AG04450 (cell line): ENCODE measurements at places on chromosomes 6 and 20.

DNA sequence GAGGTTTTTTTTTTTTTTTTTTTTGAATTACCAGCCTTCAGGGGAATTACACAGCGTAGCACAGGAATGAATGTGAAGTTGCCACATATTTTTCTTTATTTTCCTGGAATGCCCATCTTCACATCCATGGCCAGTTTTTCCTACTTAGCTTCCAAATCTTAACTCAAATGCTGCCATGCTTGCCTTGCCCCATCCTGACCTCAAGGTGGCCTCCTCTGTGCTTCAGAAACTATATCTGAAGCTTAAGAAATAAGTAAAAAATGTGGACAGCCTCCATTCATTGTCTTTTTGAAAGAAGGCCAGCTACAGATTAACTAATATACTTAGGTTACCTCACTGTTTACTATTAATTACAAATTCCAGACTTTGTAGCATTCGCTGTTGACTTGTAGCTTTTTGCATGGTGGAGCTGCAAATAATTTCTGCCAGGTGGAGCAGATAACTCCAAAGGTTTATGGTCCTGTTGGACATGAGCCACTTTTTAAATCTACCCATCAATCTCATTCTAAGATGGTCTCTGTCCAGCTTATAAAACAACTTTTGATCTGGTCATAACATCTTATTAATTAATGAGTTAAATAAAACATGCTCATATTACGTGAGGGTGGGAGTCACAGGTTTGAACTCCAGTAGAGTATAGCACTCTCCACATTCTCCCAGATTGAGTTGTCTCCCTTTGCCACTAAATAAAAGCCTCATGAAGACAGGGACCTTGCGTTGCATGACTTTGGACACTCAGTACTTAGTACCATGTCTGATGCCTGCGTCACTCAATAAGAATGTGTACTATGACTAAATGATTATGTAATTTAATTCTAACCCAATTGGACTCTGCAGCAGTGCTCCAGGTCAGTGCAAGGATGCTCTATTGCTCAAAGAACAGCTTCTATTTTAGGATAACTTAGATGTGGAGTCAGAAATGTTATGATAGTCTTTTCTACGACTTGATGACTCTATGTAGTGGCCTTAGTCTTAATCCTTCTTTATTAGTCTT lies 678.6 kb upstream of the CITED2 start:
- DNase-seq, result no peak

DNA sequence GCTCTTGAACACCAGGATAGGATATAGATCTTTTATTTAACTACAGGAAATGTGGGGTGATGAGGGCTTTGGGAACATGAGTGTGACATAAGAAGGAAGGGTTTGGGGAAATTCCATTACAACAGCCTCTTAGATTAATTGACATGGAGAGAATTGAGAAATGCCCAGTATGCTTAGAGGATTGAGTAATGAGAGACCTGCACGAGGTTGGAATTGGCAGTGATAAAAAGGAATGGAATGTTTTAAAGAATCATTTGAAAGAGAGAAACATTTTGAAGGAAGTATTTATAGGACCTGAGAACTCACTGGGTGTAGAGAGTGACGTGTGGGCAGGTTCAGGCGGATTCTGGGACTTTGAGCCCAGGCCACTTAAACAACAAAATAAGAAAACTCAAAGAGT lies 227.0 kb downstream of the BMP2 start:
- no peak for DNase-seq

DNA sequence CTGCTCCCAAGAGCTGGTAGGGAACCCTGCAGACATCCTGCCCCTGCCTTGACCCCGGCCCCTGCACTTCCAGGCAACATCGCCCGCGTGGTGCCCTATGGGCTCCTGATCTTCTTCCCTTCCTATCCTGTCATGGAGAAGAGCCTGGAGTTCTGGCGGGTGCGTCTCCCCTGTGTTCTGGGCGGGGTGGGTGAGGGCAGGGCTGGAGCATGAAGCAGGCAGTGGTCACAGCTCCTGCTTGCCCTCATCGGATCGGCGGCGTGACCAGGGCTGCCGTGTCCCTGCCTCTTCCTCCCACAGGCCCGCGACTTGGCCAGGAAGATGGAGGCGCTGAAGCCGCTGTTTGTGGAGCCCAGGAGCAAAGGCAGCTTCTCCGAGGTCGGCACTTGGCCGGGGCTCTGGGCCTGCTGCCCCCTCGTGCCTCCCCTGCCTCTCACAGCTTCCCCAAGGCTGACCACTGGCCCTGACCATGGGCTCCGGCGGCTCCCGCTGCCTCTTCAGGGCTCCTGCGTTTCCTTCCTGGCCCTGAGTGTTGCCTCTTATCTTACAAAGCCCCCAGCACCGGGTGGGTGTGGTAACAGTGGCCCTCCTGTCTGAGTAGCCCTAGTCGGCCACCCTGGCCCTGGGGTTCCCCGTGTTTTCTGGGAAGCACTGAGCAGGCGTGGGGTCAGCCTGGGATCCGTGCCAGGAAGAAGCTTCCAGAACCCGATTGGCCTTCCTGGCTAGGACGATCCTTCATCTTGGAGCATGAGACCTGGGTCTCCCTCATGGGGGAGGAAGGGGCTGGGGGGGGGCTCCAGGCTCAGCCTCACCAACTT lies 8.0 kb upstream of the TNFRSF6B start:
- DNase-seq, result no peak

DNA sequence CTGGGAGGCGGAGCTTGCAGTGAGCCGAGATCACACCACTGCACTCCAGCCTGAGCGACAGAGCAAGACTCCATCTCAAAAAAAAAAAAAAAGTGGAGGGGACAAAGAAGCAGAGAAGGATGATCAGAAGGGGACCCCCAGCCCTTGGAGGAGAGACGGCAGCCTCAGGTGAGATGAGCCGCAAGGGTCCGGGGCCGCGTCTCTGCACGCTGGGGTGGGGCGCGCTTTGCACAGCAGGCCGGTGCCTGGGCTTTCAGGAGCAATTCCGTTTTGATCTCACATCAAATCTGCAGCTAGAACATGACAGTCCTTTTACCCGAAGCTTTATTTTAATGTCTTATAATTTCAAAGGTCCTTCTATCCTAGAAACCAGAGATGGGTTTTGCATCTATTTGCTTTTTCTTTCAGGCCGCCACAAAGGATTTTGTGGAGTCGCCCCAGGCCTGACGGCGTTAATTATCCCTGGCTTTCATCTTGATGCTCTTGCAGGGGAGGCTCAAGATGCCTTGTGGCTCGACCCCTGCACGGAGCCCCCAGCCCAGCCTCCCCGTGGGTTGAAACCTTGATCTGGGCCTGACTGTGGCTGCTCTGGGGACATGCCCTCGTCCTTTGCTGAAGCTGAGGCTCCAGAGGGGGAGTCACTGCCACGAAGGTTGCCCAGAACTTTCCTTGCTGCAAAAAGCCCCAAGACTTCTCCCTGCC lies 17.3 kb downstream of the HRH3 start:
- DNase-seq, result no peak

- DNase-seq, result no peak
Measured at GRCh38 chr6:110530671-110531070, 54.3 kb upstream of the SLC22A16 start.

DNA sequence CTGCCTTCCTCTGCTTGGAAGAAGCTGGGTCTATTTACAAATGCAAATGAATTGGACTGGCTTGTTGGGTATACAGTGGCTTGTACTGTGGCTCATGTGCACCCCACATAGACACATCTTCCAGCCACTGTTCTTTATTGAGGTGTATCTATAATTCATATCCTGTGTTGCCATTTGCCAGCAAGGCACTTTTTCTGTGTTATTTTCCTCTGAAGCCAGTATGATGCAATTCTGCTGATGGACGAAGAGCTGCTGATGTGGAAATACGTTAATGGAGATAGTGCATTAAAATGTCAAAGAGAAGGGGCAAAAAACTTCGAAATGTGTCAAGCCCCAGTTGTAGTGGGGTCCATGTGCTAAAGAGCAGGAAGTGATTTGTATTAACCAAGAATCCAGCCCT lies 167.5 kb downstream of the TMEM242 start:
- DNase-seq, result no peak

DNA sequence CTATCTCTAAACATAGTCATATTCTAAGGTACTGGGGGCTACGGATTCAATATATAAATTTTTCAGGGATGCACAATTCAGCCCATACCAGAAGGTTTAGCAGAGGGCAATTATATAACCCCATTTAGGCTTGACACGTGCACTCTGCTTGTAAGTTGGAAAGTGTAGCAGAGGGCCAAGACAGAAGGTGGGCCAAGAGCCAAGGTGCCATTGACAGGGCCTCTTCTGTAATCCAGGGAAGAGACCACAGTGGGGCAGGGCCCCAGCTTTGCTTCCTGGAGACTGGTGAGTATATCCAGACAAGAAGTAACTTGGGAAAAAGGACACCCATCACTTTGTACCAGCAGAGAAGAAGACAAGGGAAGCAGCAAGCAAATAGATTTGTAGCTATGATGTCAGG lies 672.4 kb upstream of the MARCKS start:
- no peak for DNase-seq

DNA sequence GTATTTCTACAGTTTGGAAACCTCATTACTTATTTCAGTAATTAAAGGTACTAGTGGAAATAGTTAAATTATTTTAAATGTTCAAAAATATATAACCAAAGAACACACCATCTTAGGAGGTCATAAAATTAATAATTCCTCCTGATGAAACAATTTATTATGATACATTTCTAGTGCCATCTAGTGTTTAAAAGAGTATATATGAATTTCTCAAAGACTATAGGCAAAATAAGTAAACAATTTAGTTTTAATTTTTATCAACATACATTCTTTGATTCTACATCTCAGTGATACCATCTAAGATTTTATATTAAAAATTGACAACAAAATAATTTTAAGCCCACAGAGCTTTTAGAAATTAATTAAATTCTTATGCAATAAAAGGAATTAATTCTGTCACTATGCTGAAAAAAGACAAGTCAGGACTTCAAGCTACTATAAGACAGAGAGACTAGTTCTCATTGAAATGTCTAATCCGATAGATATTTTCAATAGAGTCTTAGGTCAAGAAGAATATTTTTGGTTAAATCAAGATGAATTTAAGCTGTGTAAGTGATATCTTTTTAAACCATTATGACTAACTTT lies 107.8 kb upstream of the RNF217 start:
- no peak for DNase-seq

DNA sequence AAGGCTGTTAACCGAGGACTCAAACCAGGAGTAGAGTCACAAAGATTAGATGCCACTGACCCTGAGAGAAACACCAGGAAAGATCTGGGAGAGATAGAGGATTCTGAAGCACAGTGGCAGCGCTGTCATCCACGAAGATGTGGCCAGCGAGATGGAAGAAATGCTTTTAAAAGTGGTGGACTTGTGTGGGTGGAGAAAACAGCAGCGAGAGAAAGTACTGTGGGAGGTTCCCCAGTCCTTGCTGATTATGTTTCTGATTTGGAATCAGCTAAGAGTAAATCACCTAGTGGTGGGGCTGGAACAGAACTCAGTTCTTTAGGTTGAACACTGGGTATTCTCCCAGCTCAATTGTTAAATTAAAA lies 435 bp upstream of the ZNF322 start:
- no peak for DNase-seq

GRCh38 chr6:108937170-108937569 lies 88.9 kb downstream of the ARMC2 start:
- DNase-seq, result no peak

- no peak for DNase-seq
Measured at GRCh38 chr6:3446184-3446583, 10.7 kb downstream of the SLC22A23 start.

DNA sequence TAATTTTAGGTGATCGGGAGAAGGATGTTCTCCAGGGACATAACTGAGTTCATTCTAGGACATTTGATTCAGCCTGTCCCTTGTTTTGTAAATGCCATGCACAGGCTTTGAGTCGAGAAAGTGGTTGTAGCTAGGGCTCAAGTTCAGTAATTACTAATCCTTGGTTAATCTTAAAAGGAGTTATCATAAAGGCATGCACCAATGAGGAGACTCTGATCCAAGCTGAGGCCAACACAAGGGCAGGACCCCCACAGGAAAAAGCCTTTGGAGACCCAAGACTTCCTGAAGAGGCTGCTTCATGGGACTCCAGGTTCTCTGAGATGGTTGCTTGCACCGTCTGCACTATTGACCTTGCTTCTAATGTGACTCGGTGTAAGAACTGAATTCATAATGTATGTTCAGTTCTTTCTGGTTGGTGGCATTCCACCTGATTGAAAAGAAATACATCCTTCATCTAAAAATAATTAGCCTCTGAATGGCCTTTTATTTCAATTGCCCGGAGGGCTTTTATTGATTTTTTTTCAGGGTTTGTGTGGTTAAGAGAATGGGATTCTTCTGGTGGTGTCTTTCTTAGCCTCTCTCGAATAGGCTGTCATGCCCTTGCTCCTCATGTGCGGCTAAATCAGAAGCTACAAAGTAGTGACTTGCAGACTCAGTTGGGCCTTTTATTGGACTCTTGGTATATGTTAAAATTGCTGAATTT lies 201.7 kb upstream of the PLCB4 start:
- no peak for DNase-seq

DNA sequence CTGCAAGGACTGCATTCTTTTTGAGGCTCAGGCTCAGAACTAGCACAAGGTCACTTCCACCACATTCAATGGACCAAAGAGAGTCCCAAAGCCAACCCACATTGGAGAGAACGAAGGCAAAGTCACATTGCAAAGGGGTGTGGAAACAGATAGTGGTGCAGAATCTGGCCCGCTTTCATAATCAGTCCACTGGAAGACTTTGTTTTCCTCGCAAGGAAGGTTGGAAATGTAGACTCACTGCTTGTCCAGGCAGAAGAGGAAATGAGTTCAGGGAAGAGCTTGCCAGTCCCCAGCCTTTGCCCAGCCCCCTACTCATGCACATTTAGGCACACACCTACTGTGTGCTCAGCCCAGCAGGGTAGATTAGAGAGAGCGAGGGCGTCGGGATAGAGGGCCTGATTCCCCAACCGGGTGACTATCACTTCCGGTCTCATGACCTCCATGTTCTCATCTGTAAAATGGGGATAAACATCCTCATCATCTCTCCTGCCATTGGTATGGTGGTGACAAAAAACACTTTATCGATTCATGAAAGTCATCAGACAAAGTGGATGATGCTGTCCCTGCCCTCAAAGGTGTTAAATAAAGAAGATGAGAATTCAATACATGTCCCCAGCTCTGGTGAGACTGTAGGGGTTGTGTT lies 24.3 kb upstream of the CCN5 start:
- DNase-seq, result no peak

DNA sequence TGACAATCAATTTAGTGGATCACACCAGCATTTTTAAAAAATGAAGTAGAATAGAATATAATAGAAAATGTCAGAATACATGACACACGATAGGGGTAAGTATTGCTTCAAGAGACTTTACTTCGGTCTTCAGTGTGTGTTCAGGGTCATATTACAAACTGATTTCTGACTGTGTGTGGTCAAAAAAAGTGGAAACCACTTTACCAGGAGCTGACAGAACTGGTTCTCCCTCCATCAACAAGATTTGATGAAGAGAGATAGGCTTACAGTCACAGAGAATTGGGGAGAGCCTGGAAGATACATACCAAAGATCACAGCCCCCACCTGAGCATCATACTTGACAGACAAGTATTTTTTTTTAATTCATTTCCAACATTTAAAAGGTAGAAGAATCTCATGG lies 21.7 kb downstream of the ARMC2 start:
- no peak for DNase-seq
